ENCODE measurements at places on chromosomes 7 and 10.
A peak's percentile ranks its signal among the peaks of the same experiment; 100 is the strongest.

- DNase-seq = no peak
Measured at GRCh38 chr7:40654171-40654570, 519.4 kb downstream of the SUGCT start.

GRCh38 chr10:79552143-79552542, 8.1 kb downstream of the SFTPA2 start:
- DNase-seq = no peak

DNA sequence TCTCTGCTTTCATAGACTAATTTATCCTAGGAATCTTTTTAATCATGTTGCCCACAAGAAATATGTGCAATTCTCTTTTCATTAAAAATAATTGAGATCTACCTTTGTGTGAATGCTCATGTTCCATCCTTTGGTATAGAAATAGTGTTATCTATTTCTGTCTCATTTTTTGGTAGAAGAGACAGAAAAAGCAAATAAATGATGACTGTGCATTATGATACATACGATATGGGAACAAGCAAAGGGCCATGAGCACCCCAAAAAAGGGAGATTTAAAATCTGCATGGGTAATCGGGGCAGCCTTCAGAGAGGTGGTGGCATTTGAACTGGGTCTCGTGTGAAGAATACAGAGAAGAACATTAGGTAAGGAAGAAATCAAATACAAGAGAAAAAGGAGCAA, 1197.5 kb upstream of the AUTS2 start:
- no peak for DNase-seq

GRCh38 chr10:101710793-101711192, 15.8 kb upstream of the FBXW4 start:
- DNase-seq = no peak

DNA sequence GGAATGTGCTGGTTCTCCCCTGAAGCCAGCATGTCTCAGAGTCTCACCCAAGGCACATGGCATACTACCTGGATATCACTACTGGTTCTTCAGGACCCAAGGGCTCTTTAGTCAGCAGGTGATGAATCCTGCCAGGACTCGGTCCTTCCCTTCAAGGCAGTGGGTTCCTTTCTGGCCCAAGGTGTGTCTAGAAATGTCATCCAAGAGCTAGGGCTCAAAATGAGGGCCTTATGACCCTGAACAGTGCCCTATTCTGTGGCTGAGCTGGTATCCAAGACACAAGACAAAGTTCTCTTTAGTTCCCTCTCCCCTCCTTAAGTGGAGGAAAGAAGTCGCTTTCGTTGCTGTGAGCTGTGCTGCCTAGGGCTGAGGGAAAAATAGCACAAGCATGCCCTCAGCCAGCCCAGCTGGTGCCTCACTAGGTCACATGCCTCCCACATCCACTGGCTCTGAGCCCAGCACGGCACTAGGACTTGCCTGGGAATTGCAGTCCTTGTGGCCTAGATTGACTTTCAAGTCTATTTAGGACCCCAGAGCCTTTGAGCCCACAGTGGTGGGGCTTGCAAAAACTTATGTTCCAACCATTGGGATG, 106.0 kb downstream of the BMS1 start:
- DNase-seq = no peak

- DNase-seq = no peak
Measured at GRCh38 chr7:30745261-30745941, 6.5 kb upstream of the INMT start.

- DNase-seq = no peak
Measured at GRCh38 chr10:97974526-97975525, 55.6 kb downstream of the CRTAC1 start.

GRCh38 chr10:98172073-98172472, 37.6 kb downstream of the R3HCC1L start:
- DNase-seq = no peak

- DNase-seq = no peak
Measured at GRCh38 chr7:115491744-115492380, 538.7 kb downstream of the TFEC start.

DNA sequence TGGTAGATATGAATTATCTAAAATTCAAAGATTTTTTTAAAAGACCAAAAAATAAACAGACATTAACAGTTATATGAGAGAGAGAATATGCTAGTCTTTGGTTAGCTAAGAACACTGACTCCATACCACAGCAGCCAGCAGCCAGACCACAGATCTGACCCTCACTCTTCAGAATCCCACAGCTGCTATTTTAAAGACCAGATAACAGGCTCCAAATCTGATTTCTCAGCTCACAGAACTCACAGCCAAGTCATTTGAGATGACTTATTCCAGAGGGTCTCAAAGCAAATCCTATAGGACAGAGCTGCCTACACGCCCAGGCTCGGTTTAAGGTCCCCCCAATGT, 20.4 kb downstream of the NUDCD3 start:
- DNase-seq = no peak

DNA sequence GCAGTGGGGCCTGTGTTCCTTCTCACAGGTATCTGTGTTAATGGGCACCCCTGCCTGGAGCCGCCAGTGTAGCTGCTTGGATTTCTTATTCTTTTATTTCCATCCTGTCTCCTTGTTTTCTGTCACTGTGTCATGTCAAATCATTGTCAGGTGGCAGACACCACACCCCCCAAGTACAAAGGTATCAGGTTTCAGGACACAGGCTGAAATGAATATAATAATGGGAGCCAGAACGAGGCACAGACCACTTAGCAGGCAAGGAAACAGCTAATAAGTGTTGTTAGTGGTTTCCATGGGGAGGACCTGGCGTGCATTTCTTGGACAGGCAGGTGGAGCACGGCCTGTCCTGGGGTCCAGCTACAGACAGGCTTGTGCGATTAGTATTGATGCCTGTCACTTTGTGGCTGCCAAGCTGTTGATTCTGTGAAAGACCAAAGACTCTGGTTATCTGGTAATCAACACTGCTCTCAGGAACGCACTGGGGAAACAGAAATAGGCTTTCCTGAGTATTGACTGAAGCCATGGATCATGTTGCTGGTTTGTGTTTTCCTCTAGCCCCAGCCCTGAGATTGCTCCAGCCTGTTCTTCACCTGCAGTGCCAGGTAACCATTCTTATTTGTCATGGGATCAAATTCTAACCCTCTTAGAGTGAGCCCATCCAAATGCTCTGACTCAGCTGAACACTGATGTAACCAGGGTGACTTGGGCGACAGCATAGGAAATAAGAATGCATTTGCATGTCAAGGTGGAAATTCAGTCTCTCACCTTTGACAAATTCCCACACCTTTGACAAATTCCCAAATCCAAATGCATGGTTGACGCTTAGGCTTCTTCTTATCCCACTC, 1002.0 kb downstream of the LRMDA start:
- DNase-seq = no peak

DNA sequence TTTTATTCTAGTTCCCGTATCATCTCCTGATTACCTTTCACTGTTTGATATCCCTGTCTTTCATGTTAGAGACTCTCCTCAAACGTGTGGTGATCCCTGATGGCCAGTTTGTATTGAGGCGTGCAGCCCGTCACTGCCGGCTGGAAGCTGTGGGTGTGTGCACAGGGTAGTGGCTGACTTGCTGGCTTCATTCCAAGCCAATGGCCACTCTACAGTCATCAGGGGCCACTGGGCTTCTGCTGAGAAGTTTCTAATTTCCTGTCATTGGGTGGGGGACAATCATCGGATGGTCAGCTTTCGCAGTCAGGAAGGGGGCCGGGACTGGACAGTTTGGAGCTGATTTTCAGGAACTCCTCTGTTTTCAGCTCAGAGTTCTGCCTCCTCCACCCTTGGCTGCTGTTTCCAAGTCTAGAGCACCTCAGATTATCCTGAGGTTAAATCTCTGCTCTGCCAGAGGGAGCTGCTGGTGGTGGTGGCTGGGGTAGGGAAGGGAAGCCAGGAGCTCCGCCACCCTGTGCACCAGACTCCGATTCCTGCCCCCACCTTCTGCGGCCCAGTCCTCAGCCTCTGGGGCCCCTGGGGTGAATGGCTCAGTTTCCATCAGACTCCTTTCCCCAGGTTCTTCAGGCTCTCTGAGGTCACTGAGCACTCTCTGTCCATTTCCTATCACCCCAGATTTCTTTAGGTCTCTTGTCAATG, 34.9 kb downstream of the BAIAP2L1 start:
- DNase-seq = no peak

DNA sequence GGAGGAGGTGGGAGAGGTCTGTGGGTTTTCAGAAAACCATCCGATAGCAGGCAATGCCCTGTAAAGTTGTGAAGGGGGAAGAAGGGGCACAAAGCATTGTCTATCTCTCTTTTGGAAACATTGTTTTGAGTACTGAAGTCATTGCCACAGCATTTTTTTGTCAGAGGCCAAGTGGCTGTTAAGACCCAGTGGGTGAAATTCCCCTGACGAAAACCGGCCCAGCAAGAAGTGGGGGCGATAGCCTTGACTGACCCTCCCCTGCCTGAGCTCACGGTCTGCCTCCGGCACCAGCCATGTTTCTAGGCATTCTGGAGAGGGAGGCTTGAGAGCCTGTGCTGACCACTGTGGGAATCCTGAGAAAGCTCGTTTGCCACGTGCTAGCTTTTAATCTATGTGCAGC, 144.7 kb downstream of the RPS24 start:
- no peak for DNase-seq

- DNase-seq = no peak
Measured at GRCh38 chr7:77266291-77266794, 66.7 kb upstream of the FGL2 start.

DNA sequence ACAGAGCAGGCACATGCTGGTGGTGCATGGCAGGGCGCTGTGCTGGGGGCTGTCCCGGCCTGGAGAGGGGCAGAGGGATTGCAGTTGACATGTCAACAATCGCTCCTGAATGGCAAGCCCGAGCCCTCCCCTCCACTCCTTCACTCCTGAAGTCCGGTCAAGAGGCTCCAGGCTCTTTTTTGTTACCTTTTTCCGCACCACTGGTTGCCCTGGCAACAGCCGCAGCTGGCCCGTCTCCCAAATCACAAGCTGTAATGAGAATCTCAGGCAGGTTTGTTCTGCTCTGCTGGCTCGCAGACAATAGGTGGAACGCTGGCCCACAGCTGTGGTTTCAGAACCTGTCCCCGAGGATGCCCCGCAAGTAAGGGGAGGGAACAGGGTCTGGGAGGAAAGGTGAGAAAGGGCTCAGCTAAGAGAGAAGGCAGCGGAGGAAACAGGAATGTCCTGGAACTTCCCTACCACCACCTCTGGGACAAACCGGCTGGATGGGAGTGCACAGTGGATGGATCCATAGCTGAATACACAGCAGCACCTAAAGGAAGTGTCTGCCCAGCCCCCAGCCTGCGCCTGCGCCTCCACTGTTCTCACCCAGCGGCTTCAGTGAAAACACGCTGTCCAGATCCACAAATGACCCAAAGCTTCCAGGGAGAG, 58.9 kb downstream of the CALML3 start:
- no peak for DNase-seq

DNA sequence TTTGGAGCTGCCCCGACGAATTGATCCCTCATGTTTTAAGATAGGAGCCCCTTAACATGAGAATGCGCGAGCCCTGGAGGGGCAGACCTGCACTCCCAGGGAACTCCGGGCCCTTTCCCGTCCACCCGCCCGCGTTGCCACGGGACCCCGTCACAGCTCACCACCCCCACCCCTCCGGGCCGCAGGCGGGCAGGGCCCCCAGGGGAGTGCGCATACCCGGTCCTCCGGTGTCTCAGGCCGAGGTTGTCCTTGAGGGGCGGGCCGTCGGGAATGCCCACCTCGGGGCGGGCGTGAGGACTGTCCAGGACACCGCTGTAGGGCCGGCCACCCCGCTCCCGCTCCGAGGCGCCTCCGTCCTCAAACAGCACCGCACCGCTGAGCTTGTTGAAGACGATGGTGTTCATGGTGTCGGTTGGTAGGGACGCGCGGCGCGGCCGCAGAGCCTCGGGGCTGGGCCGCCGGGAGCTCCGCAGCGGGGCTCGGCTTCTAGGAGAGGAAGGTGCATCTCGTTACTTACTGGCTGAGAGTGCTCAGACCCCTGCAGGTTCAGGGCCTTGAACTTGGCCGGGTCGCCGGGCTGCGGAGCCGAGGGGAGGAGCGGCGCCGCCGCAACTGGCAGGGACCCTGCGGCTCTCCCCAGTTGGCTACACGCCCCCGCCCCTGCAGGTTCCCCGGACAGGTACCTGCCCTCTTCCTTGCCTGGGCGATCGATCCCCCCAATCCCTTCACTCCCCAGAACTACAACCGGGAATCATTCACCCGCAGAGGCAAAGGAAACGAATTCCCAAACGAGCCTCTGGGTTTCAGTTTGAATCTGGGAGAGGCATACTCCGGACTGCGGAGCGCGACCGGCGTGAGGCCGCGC, 2.4 kb downstream of the MKX start:
- DNase-seq = peak; percentile 58

GRCh38 chr7:149409895-149410294, 51.0 kb downstream of the ZNF777 start:
- no peak for DNase-seq

- no peak for DNase-seq
Measured at GRCh38 chr7:30559611-30560010, 35.1 kb upstream of the GARS1 start.

DNA sequence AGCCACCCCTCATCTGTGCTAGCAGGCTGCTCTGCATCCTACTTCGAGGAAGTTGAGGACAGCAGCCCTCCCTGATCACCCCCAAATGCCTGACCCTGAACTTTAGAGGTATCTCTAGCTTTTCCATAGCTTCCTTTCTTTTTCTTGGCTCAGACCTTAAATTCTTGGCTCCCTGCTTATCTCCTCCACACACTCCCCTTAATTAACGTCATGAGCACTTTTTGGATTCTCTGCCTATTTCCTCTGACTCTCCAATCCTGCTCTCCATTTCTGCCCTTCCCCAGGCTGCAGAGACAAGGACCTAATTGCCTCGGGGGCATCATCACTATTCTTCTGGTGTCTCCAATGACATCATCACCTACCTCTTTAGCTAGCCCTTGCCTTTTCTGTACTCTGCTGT, 40.8 kb upstream of the SEC61G start:
- DNase-seq = no peak

GRCh38 chr10:49222170-49222569, 34.0 kb upstream of the TMEM273 start:
- no peak for DNase-seq

DNA sequence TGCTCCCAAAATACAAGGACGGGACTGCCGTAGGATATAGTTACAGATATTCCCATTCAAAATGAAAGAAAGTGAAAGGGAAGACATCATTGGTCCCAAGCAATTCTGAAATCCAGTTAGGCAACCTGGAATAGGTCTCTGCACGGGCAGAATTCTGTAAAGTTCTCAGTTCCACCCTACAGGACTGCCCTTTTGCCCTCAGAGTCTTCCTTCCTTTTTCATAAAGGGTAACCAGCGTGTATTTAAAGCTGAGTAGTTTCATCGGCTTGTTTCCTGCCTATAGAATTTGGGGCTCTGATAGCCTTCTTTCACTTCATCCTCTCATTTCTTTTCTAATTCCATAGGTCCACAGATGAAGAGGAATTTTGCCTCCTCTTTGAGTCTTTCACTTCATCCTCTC, 20.0 kb downstream of the COPG2 start:
- DNase-seq = no peak

DNA sequence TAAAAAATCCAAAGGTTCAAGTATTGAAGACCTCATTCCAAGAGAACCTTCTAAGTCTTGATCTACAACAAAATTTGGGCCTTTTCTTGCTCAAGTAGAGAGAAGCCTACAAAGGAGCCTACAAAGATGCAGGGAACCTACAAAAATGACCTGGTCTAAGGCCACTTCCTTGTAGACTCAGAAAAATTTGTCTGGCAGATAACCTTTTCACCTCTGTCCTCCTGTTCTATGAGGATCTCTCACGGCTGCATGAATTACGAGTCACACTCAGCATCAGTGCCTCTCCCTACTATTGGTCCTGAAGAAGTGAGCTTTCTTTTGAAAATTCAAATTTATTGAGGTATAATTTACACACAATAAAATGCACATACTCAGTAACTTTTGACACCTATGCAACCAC, 29.3 kb downstream of the CCNJ start:
- DNase-seq = no peak

- no peak for DNase-seq
Measured at GRCh38 chr10:44196008-44196320, 188.9 kb downstream of the CXCL12 start.

- no peak for DNase-seq
Measured at GRCh38 chr7:47937711-47938573, 10.3 kb downstream of the PKD1L1 start.

Measured in activated naive CD8-positive, alpha-beta T cell treated with anti-CD3 and anti-CD28 coated beads, Interleukin-2, amount 10 ng/mL, durations not matched to agents 7 days and 5 days (primary cell).